ENCODE measurements at places on chromosomes 7 and 10.

- DNase-seq = peak; percentile 54
Observed at GRCh38 chr10:114811862-114812261, 9.7 kb upstream of the FHIP2A start.

DNA sequence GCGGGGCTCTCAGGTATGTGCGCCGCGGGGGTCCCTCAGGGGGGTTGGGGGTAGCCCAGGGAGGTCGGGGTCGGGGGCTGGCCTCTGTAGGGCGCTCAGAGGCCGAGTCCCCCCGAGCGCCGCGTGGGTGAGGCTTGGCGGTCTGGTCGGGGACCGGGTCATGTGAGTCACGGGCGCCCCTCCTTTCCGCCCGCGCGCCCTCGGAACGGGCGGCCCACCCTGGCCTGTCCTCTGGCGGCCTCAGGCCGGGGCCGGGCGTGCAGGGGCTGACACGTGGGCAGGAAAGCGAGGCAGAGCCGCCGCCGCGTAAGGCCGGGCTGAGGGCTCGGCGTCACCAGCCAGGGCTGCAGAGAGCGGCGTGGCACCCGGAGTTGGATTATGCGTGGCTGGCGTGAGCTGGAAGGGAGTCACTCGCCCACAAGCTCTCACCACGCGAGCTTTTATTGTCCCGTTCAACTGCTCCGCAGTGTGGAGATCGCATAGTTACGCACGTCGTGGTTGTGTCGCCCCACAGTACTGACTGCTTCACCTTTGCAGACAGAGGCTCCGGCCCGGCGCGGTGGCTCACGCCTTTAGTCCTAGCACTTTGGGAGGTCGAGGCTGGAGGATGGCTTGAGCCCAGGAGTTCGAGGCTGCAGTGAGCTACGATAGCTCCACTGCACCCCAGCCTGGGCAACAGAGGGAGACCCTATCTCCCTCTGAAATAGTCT, 385 bp downstream of the SHLD2 start:
- peak; percentile 93 for DNase-seq

GRCh38 chr7:135117096-135117495, 30.8 kb upstream of the TMEM140 start:
- DNase-seq = no peak

DNA sequence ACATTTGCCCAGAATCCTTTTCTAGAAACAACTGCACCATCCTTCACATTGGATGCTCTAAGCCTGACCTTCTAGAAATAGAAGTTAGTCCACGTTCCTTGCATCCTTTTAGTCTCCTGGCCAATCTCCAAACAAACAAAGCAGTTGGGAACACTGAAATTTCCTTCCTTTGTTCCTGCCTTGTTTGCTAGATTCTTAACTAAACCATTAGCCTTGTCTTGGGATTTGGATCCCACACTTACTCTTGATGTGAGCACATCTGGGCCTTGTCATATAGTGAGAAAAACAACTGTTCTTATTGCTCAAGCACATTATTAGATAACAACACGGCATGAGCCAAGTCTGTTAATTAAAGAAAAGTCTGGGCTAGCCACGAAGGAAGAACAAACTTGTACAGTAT, 319.3 kb upstream of the GHITM start:
- no peak for DNase-seq

DNA sequence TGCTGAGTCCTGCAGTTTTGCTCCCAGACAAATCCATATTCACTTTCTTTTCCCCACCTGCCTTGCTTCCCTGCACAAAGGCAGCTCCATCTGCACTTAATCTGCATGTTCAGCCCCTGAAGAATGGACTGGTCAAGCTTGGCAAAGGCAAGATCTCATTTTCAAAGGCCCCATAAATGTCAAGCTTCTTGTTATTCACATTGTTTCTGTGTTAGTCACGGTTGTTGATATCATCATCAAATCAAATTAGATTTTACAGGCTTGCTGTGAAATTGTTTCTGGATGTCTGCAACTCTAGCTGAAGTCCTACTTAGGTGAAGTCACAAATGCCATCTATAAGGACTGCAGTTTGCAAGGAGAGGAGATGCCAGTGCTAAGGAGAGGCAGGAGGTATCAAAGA, 91.0 kb downstream of the GPAM start:
- no peak for DNase-seq

- DNase-seq = peak; percentile 26
Observed at GRCh38 chr10:119917777-119918176, 25.2 kb downstream of the SEC23IP start.

DNA sequence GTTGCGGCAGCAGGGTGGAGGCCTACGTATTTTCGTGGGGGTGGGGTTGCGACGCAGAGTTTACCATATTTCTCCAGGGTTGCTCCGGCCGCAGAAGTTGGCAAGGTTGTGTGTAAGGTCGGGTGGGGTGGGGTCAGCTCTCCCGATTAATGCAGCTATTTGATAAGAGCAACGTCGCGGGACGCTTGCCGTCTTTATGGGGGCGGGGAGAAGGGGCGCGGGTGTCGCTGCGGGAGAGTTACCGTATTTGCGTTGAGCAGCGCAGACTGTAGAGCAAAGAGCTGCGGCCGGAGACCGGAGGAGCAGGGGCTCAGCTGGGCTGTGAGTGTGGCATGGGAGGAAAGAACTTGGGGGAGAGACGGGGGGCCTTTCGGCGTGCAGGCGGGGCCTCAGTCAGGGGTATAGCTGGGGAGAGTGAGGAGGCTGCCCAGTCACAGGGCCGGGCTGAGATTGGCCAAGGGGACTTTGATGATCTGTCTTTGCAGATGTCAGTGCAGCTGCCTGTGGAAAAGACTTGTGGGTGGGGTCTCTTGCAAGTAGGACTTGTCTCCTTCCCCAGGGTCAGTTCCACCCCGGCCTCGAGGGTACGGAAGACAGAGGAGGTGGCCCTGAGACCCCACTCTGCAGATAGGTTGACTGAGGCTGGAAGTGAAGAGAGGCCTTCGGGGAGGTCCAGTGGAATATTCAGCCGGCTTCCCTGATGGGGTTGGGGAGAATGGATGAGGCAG, 26.6 kb downstream of the ZNF775 start:
- DNase-seq = peak; percentile 92

- no peak for DNase-seq
Observed at GRCh38 chr7:50272808-50273207, 31.7 kb upstream of the IKZF1 start.

GRCh38 chr7:68249611-68250010, 1253.0 kb downstream of the TYW1 start:
- DNase-seq = no peak

DNA sequence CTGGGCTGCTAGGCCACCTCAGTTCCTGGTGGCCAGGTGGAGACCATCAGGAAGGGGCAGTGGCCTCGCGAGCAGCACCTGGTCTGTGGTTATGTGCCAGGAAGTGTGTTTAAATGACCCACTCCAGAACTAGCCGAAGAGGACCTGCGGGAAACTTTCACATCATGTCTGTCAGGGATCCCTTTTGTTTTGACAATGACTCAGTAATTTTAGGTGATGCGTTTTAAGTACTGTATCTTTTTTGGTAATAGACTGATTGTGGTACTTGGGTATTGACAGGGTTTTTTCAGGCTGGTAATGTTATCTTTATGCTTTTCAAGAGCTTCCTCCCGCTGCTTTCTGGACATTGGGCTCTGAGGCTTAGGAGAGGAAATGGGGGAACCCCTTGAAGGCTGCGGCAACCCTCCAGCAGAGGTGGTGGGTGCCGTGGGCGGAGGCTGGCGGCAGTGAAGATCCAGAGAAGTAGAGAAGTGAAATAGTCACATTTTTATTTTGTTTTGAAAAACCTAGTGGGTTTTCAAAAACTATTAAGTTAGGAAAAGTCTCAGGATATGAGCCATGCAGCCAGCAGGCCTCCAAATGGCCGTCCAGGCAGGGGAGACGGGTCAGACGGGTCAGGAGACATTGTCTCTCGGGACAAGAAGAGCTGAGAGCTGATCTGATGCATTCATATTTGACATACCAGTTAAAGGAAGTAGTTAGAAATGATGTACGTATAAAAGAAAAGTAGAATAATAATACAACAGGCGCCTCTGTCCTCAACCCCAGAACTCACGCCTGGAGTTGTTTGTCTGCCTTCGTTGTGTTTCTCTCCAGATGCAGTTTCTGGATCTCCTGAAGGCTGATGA, 27.7 kb downstream of the PPP2R2D start:
- DNase-seq = peak; percentile 63

DNA sequence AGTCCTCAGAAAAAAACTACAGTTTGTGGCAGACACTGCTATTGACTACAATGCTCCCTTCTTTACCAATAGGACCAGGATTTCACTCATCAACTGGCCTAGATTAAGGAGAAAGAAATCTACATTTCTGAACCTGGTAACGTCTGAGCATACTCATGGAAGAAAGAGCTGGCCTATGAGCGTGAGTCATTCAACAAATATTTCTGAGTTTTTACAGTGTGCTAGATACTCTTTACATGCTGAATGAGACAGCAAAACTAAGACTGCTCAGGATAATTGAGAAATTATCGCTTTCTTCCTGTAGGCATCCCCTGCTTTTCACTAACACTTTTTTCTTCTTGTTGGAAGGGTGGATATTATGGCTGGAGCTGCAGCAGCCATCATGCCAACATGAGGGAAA, 609.7 kb downstream of the TNS3 start:
- no peak for DNase-seq

GRCh38 chr10:79093658-79094411, 25.1 kb downstream of the ZMIZ1 start:
- peak; percentile 99 for DNase-seq

GRCh38 chr10:20990604-20991003, 93.5 kb upstream of the NEBL start:
- no peak for DNase-seq

GRCh38 chr10:129769381-129770116, 194.5 kb downstream of the EBF3 start:
- DNase-seq = peak; percentile 22

DNA sequence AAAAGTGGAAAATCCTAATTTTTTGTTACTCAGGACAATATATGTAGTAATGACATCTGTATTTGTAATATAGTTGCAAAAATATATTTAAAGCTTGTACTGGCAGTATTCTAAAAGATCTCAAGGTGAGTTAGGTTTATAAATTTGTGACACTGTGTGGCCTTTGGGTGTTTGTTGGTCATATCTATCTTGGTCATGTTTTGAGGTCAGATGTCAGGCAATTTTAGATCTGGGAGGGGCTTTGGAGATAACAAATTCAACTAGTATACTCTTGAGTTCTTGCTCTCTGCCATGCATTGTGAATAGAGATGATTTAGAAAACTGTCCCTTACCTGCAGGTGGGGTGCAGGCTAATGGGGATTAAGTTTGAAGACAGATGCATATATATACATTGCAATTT, 3.1 kb downstream of the TBC1D12 start:
- DNase-seq = peak; percentile 5

DNA sequence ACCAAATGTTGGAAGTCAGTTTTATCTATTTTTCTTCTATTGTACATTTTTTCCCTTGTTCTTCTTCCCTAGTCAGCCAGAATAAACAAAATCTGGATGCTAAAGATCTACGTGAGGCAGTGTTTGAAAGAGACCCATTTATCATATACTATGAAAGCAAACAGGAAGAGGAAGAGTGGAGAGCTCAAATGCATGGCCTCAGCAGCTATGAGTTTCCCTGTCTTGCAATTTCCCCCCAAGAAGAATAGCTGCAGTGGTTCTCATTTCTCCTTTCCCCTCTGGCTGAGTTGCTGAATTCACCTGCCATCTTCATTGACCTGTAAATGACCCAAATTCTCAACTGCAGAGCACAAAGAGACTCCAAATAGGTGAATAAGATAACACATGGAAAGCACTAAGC, 347.1 kb upstream of the NRP1 start:
- DNase-seq = no peak

DNA sequence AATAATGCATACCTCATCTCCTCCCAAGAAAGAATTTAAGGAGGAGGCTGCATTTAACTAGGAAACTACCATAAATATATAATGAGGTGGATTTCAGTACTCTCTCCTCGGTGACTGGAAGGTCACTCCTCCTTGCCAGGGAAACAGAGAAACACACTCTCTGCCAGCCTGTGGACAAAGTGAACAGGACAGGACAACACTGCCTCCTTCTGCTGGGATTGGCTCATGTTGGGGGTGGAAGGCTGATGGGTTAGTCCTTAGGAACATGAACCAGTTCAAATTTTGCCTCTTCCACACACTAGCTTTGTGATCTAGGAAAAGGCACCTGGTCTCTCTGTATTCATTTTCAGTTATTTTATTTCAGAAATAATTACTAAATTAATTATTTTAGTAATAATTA, 50.6 kb upstream of the STEAP4 start:
- peak; percentile 12 for DNase-seq

DNA sequence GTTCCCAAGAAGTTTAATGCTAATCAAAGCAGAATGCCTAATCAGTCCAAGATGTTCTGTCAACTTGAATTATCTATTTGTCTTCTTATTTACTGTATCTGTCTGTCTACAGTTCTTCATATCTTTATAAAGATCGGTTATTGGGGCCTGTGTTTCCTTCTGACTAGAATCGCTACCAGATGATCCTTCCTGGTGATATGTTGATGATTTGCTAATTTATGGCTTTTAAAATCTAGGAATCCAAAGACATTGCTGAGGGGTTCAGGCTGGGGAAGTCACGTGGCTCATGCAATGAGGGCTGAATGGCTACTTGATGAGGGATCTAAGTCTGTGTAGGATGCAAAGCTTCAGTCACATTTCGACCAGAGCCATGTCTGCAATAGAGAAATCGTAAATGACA, 536.3 kb downstream of the KCNMA1 start:
- DNase-seq = no peak

DNA sequence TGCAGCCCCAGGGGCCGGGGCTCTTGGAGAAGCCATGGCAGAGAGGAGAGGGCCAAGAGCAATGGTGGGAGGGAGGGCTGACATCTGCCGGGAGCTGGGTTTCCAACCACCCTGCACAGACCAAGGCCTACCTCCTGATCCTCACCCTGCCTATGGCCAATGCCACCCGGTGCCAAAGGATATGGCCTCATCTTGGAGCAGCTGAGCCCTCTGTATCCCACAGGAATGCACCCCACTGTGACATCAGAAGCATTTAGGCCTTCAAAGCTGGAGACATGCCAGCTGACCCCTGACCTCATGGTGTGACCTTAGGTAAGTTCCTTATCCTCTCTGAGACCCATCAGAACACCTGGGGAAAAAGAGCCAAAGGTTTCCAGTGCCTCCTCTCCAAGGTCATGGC, 113.6 kb upstream of the ZMIZ1 start:
- DNase-seq = no peak

- no peak for DNase-seq
Observed at GRCh38 chr7:123604739-123605138, 3.1 kb downstream of the ASB15 start.

DNA sequence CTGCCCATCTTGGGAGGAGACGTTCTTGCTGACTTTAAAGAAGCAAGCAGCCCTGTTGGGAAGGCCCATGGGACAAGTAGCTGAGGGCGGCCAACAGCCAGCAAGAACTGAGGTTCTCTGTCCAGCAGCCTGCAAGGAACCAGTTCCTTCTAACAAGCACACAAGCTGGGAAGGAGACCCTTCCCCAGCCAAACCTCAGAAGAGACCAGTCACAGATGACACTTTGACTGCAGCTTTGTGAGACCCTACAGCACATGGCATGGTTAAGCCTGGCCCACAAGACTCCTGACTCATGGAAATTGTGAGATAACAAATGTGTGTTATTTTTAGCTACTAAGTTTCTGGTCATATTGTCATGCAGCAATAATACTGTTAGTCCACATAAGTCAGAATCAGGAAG, 99.9 kb downstream of the PRLHR start:
- peak; percentile 10 for DNase-seq

GRCh38 chr10:4352414-4352961, 473.5 kb upstream of the AKR1E2 start:
- DNase-seq = no peak

Measured in hematopoietic multipotent progenitor cell treated with erythropoietin and hydrocortisone succinate and interleukin-3 and kit ligand, for 4 days (in vitro differentiated cells).